GOT3 (cell line): ENCODE measurements at places on chromosomes 2 and 18.

DNA sequence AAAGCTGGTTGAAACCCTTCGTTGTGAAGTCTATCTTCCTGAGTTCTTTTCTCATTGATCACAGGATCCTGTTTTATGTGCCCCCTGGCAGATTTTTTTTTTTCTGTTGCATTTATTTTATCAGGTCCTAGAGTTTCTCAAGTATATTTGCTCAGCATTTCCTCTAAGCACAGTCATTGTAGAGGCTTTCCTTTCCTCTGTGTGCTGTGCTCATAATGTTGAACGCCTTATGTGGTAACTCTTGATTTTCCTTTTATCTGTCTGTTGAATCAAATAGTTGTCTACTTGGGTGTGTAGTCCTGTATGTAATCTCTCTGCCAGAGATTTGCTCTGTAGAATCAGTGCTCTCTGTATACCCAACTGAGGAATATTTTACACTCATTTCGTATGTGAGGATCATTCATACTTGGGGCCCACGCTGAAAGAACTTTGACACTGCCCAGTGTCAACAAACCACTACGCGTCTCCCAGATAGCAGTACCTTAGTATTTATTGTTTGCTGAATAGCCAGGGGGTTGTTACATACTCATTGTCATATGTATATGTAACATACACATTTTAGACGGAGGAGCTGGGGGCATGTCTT lies 118.2 kb downstream of the CTNNA2 start:
- no peak for DNase-seq

DNA sequence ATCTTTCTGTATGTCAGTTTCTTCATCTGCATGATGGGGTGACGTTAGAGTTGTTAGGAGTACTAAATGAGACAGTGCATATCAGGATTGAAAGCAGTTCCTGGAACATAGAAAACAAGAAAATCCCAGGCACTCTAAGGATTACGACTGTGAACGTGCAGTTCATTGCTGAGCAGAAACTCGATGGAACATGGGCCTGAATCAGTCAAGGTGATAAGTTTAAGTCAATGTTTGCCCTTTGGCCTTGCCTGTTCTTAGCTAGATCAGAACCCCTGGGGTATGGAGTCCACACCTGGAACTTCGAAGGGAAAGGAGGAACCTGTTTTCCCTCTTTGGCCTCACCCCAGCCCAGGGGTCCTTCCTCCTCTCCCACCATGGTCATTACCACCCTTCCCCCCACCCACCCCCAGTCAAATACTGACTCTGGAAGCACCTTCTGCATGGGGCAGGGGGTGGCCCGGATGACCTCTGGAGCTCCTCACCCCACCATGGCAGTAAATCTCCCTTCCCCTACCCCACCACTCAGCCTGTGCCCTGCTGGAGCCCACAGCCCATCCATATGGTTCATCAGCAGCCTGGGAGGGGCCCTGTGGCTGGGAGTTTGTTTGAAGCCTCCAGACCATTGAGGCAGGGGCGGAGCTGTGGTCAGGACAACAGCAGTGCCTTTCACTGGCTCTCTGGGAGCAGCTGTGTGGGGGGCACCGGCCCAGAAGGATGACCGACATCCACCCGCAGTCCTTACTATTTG lies 164.1 kb downstream of the SMAD7 start:
- no peak for DNase-seq

DNA sequence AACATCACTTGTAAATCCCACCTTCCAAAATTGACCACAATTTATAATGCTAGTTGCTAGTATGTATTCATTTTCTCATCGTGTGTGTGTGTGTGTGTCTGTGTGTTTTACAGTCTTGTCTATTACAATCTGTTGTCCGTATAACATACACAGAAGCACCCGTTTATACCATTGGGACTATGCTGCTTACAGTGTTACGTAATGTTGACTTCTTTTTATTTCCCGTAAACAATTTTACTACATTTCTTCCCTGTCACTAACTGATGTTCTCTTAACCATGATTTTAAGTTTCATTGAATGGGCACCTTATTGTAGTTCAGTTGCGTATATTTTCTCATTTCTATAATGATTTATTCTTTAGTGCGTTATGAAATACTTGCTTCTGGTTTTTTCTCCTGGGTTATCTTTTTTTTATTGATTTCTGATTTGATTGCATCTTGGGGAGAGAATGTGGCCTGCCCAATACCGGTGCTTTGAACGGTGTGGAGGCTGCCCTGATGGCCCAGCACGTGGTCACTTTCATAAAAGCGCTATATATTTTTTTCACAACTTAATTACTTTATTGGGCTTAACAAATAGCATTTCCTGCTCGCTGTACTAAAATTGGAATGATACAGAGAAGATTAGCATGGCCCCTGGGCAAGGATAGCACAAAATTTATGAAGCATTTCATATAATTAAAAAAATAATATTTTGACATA lies 14.5 kb upstream of the ASB1 start:
- DNase-seq: no peak

GRCh38 chr2:224111576-224111975 lies 72.5 kb upstream of the SERPINE2 start:
- DNase-seq: no peak

GRCh38 chr18:67969458-67969857 lies 452.9 kb upstream of the DSEL start:
- no peak for DNase-seq
